ENCODE measurements at places on chromosomes 12 and 14.

DNA sequence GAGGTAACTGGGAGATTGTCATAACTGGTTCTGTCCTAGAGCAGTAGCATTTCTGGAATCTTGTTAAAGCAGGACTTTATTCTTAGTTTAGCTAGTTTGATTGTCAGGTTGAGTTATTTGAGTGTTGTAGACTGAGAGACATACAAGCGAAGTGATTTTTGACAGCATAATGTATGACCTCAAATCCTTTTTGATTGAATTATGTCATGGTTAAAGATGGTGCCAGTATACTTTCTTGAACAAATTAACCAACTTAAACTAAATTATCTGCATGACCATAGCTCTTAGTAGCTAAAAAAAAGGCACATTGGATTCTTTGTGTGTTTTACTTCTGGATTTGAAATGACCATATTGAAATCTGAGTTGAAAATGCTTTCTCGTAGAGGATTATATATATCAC is 626.6 kb downstream of the TMTC2 start:
- no peak for DNase-seq

DNA sequence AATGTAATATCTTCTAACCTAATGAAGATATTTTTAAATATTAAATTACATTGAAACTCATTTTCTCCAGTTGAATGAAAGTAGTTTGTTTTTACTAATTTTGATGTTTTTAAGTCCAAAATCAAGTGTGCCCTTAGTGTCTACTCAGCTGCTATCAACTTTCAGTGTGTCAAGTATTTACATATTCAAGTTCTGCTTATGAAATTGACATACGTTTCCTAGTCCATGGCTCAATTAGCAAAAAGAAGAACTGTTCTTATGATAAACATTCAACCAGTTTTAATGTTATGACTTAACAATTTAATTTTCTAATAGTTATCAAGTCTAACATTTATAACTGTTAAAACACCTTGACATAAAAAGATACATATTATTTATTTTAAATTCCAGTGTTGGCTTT is 137.1 kb downstream of the DUSP6 start:
- no peak for DNase-seq

- DNase-seq = no peak
Measured at GRCh38 chr14:38786921-38787320, 316.1 kb downstream of the SEC23A start.

GRCh38 chr14:96592591-96593386 is 90.6 kb downstream of the PAPOLA start:
- peak; percentile 17 for DNase-seq

GRCh38 chr12:53172352-53172751 is 8.2 kb upstream of the ZNF740 start:
- no peak for DNase-seq

GRCh38 chr12:104933128-104933527 is 25.0 kb downstream of the SLC41A2 start:
- DNase-seq = no peak
